Right cardiac atrium (tissue), 5 donors: ENCODE measurements at places on chromosomes 12 and 14. TPM values are rescaled to one million over a fixed set of nuclear protein-coding genes. Genes with fewer than 3 reads are reported as not detected.

Gene PTPN6
- 5.9 TPM for polyA plus RNA-seq

Gene ZNF891
- polyA plus RNA-seq = 0.86 TPM

Gene FAM161B
- polyA plus RNA-seq = 2.3 TPM

Gene RASSF8
- 13.0 TPM for polyA plus RNA-seq

Gene TSPAN8
- polyA plus RNA-seq = 5.5 TPM

DNA sequence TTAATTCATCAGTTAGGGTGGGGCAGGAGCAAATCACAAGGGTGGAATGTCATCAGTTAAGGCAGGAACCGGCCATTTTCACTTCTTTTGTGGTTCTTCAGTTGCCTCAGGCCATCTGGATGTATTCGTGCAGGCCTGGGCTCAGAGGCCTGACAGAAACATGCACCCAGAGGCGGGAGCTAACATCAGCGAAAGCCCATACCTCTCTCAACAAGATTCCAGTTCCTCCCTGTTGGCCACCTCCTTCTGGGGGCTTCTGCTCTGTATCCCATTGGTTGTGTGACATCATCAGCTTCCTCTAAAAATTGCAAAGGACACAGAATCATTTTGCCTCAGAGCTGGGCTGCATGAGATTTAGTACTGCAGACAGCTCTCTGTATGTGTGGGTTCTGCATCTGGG, 134.3 kb downstream of the ZNF664 start:
- no peak for DNase-seq

DNA sequence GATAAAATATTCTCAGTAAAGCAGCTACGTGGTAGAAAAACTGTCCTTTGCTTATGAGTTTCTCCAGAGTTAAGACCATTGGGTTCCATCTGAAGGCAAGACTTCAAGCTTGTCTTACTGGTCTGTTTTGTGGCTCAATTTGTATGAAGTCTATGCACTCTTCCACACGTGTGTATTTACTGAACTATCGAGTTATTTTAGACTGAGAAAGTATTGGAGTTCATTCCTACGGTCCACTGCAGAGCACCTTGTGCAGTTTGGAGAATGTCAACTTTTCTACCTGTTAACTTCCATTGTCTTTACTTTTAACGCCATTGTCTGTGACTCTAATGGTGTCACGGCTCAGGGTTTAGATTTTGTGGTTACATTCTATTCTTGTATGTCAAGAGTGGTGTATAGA, 3.7 kb downstream of the HIF1A start:
- no peak for DNase-seq

DNA sequence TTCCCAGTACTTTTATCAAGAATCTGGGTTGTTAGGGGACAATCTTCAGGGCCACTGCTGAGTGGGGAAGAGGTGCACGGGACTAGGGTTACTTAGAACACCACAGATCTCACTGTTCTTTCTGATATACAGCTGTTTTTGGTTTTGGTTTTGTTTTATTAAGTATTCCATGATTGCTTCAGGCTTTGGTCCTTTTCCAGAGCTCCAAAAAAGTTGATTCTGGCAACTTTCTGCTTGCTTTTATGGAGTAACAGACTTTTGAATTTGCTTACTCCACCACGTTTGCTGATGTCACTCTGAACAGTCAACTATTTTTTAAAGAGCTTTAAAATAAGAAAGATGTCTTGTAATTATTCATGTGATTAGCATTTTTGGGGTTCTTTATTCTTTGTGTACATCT, 368.1 kb upstream of the FOXG1 start:
- DNase-seq = no peak

GRCh38 chr12:106249411-106250135, 1.8 kb upstream of the CKAP4 start:
- no peak for DNase-seq

DNA sequence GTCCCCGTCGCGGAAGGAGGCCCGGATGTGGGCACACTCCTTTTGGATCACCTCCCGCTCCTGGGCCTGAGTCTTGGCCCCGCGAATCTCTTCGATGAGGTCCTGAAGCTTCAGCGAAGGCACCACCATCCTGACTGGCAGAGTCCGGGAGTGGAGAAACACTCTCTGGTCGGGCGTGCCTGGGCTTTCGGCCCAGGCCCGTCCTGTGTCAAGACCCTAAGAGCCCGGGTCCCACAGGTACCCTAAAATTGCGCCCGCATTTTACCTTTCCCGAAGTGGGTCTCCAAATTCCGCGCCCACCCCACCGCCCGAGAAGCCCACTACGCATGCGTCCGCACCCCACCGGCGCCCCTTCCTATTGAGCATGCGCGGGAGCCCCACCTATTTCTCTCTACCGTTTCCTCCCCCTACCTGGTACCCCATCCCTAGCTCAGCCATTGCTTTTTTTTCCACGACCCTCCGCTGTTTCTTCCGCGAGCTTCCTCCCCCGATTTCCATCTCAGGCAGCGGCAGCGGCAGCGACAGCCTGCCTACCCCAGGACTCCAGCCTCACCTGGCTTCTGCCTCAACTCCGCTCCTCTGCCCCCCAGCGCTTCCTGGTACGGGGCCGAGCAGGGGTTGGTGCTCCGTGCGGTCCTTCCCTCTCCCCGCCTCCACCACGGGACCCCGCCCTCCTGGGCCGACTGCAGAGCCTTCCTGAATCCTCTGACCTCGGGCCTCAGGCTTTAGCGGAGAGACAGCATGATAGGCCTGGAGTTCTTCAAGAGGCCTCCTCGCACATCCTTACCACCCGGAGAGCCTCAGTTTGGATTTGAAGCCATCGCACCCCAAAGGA, at the start of gene AP1G2:
TSS of gene AP1G2 (minus strand) at position 606 of the 835 bp plus-strand sequence. CDS start at position 129, 477 bp downstream.
- peak; percentile 95 for DNase-seq

GRCh38 chr14:101600891-101601605, 39.8 kb downstream of the DIO3 start:
- no peak for DNase-seq

- no peak for DNase-seq
These were observed 59.6 kb downstream of the PPFIA2 start for GRCh38 chr12:81699551-81699950.

GRCh38 chr12:123905319-123905925, 67.2 kb downstream of the CCDC92 start:
- peak; percentile 58 for DNase-seq

DNA sequence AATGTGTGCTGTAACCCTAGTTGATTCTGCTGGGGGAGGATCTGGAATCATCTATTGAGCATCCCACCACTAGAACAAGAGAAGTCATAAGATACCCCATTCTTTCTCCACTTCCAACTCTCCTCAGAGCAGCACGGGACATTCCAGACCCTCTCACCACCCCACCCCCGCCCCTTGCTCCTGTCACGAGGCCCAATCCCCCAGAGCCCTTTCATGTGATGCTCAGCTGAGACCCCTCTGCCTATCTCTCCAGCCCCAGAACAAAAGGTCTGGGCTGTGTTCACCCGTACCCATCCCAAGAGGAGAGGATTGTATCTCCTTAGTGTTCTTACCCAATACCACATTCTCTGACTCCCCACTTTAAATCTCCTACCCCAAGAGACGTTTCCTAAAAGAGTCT, 602 bp downstream of the PMEL start:
- DNase-seq = no peak

DNA sequence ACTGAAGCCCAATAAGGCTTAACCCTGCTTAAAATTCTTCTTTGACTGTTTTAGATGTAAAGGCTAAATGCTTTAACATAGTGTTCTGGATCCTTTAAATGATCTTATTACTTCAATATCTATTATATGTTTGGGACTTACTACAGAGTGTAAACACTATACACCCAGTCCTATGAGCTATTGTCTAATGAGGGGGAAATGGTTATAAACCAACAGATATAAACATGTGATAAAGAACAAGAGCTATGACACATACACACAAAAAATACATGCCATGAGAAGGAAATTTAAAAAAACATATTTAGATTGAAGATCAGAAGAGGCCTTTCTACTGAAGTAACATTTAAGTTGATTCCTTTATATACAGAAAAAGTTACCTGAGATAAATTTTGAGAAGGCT, 505.1 kb downstream of the FOXG1 start:
- DNase-seq = no peak

DNA sequence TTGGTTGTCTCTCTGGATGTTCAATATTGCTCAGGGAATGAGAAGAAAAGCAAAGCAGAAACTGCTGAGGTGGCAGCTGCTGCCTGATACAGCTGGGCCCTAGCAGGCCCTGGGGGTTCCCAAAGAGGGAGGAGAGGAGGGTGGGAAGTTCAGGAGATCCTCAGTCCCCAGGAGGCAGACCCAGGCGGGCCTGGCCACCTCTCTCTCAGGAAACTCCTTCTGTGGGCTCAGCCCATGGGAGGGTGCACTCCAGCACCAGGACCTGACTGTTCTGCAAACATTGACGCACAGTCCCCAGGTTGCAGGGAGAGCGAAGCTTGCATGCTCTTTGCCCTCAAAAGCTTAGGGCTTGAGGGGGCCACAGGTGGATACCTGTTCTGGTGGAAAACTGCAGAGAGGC, 29.6 kb downstream of the IRF2BPL start:
- DNase-seq = no peak
